Breast epithelium (tissue), 4 donors: ENCODE measurements at places on chromosomes 6 and 20. TPM values are rescaled to one million over a fixed set of nuclear protein-coding genes. Genes with fewer than 3 reads are reported as not detected.

MYCT1 gene
- 12.5 TPM for total RNA-seq

PPIL6 gene
- total RNA-seq = 16.5 TPM

KCNK17 gene
- total RNA-seq = 0.33 TPM

PSMB9 gene
- total RNA-seq = 25.9 TPM

PLN gene
- 4.6 TPM for total RNA-seq

ARFGEF3 gene
- total RNA-seq = 28.1 TPM

DNA sequence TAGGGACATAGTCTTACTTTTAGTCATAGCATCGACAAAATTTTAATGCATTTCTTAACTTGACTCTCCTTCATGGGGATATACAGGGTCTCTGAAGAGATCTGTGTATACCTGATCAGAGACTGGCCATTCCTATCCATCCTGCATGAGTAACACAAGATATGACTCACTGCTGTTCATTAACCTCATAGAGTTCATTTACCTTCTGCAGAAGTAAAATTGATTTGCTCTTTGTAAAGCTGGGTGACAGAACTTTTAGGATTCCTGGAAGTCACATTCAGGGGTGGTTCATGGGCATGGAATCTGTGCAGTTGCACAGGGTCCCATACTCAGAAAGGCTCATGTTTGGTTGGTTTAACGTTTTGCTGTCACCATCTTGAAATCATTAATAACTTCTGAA, 53.2 kb downstream of the PDE7B start:
- no peak for DNase-seq

DNA sequence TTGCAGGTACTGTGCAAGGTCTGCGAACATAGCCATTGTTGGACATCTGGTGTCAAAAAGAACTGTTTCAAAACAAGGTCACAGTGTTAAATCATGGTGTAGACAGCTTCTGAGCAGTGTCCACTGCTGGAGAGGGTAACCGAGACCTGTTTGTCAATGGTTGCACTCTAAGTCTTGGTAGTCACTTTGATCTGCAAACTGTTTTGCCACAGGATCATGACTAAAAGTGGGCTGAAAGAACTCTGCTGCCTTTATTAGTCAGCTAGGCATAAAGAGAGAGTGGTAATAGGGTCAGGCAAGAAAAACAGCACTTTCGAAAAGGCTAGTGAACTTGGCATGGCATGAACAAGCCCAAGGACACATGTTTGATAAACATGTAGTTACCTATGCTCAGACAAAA, 552.3 kb upstream of the CITED2 start:
- DNase-seq = no peak

DNA sequence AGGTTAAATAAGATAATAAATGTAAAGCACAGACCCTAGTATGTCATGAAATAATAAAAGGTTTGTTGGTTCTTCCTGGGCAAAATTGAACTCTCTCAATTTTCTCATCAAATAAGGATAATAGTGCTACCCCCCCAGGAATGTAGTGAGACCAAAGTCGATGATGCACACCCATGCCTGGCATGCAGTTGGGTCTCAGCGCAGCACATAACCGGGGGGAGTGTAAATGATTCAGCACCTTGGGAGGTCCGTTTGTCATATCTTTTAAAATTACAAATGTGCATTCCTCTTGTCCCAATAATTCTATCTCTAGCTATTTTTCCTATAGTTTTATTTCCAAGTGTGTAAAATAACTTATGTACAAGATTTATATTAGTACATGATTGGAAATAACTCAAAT, 31.3 kb upstream of the CCDC167 start:
- no peak for DNase-seq

DNA sequence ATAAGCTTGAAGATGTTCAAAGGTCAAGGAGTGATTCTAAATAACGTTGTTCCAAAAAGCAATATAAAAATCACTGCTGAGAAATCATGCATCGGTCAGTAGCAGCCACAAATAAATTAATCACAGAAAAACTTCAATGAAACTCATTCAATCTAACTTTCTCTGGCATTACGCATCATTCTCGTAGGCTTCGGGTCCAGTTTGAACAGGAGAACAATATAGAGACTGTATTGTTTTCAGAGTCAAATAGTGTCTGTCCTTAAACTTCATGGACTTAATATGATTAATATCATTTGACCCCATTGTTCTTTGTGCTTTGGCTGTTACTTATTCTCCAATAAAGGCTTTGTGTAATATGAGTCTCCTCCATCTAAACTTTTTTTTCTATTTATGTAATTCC, 200.4 kb downstream of the C6orf118 start:
- no peak for DNase-seq

DNA sequence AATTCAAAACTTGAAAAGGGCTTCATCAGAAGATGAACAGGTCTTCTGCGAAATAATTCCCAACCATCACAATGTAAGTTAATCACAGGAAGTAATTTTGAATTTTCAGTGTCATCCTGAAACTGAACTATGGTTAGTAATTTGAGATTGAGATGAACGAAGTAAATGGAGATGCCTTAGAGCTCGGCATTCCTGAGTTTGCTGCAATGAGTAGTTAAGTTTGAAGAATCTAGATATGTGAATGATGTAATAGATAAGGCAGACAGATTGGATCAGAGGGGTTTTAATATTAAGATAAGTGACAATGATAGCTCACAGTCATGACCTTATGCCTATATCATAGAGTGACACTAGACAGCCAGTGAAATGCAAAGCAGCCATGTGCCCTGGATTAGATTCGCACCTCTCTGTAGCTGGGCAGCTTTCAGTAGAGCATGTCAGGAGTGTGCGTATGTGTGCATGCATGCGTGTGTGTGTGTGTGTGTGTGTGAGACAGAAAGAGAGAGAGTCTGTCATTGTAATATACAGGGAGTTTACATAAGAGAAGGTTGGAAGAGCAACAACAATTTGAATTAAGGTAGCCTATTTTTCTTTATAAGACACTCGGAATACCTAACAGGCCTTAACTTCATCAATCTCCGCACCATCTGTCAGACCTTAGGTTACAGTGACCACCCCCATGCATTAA, 233.0 kb downstream of the GMPR start:
- no peak for DNase-seq

- no peak for DNase-seq
Measured at GRCh38 chr20:920311-920710, 4.2 kb upstream of the ANGPT4 start.
